CD4-positive, alpha-beta T cell treated with Interleukin-17A for 4 hours (primary cell): ENCODE measurements at places on chromosomes 5 and 9.

- DNase-seq, result no peak
Observed at GRCh38 chr5:27308153-27308552, 269.8 kb upstream of the CDH9 start.

GRCh38 chr5:154943527-154943926 is 2.7 kb downstream of the MRPL22 start:
- DNase-seq, result no peak

GRCh38 chr5:120450910-120451309 is 13.2 kb upstream of the PRR16 start:
- DNase-seq, result no peak

DNA sequence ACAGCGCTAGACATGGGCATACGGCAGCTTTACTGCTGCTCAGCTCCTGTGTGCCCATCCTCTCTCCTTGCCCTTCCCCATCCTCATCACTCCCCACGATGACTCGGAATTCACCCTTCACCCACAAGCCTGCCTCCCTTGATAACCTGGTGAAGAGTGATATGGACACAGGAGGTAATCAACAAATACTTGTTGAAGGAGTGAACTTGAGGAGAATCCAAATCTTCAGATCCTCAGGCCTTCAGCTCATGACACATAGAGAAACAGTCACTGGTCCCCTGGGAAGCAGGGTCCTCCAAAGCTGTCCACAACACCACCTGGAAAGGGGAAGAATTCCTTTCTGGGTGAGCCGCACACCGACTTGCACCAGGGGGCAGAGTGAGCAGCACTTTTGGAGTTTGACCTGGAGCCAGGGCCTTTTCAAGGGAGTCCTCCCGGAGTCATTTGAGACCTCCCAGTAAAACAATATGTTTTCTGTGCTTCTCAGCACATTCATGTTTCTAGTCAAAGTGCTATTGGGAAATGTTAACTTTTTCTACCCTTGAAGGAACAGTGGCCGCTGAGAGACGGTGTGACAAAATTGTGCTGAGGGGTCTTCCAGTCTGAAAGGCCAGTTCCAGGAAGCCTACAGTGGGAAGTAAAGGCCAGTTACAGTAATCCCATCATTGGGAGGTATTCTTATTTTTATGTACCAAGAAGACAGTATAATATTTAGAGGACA is 332.3 kb downstream of the CWC27 start:
- peak; percentile 42 for DNase-seq

- no peak for DNase-seq
Observed at GRCh38 chr9:38319496-38320173, 72.9 kb upstream of the ALDH1B1 start.

DNA sequence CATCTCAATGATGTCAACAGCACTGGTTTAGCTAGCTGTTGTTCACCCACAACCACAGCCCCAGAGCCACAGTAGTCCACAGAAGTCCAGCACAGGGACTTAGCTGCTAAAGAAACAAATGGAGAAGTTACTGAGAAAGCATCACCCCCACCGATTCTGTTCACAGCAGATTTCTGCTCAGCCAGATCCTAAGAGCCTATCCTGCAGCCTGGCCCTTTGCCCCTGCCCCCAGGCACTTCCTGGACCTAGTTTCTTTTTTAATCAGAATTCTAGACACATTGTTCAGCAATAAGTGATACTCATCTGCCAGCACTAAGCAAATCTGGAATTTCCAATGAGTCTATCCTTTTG is 7.4 kb downstream of the B4GALT1 start:
- DNase-seq, result peak; percentile 58

GRCh38 chr5:94705427-94705826 is 87.0 kb downstream of the SLF1 start:
- no peak for DNase-seq

DNA sequence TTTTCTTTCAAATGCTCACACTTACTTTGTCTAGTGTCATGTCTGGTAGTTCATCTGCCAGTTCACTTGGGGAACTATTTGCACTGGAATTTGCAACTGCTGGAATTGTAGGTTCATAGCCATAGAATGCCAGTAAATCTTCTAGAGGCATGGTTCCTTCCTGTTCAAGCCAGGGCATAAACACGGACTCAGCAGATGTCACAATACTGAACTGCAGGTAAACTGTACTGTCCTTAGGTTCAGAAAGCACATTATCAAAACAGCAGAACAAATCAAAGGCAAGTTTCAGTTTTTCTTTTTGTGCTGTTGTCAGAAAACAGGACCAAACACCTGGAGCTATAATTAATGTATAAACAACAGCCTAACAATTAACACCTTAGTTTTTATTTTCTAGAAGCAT is 13.1 kb downstream of the MIER3 start:
- no peak for DNase-seq

GRCh38 chr5:152560512-152561137 is 155.5 kb upstream of the NMUR2 start:
- peak; percentile 11 for DNase-seq

- DNase-seq, result no peak
Observed at GRCh38 chr5:99315413-99316183, 386.8 kb upstream of the CHD1 start.

DNA sequence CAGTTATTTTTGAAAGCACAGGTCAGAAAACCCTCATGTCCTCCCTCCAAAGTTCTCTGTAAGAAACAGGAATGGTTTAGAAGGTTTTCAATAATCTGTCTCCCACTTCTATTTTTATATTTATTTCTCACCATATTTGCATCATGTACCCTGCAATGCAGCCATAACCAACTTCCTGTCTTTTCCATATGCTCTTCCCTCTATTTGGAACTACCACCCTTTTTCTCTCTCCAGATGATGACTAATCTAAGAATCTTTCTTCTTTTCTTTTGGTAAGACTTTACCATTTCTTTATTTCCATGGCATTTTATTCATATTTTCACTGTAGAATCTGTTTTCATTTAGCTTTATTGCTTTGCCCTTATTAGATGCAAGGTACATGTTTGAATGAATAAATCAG is 33.9 kb downstream of the MAN2A1 start:
- DNase-seq, result no peak

DNA sequence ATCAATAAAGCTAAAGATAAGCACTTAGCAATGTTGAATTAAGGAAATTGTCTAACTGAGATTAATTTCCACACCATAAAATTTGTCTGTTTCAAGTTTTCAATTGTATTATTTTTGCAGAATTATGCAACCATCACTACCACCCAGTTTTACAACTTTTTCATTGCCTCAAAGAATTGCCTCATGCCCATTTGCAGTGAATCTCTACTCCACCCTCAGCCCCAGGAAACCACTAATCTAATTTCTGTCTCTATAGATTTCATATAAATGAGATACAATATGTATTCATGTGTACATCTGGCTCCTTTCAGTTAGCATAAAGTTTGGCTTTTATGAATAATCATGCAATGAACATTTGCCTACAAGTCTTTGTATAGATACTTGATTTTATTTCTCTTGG is 72.9 kb downstream of the PTCD2 start:
- no peak for DNase-seq

DNA sequence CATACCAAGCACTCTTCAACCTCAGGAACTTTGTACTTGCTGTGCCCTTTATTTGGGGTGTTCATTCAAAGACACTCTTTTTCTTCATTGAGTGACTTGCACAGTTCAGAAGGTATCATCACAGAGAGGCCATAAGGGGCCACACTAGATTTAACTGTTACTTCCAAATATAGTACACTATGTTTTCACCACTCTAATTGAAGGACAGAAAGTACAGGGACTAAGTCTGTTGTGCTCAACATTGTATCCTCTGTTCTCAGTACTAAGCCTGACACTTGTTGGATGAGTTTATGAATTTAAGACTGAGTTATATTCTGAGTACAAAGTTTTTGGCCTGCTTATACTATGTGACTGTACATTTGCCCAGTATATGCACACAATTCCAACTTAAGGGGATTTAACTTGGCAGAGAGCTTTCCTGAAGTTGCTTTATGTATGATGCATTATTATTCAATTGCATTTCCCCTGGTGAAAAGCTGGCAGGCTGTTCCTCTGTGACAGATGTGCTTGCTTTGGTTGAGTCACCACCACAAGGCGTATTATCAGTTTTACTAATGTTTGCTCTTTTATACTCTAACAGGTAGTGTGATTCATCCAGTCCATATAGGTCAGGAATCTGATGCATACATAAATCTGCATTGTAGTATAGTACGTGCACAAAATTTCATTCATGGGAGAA is 714.8 kb downstream of the TLR4 start:
- DNase-seq, result no peak

GRCh38 chr9:127395497-127396252 is 1.3 kb upstream of the SLC2A8 start:
- no peak for DNase-seq

DNA sequence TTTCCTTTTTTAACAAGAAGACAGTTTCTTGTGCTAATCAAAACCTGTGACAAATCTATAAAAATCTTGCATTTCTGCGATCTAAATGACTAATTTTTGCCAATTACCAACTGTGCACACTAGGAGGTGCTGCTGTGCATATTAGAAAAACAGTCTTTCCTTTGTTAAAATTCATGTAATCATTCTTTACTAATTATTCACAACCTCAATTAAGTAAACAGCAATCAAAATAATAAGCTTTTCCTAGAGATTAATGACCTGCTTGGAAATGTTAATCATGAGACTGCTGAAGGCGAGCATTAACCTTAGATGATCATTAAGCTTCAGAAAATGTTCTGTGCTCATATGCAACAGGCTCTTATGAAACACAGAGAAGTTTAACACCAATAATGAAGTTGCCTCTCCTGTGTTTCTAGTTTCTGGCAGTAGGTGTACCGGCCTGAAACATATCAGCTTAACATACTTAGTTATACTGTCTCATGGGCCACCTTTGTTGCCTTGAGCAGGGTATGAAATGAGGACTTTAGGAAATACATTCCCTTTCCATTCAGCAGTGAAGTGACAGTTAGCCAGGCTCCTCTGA is 17.7 kb downstream of the RFESD start:
- peak; percentile 51 for DNase-seq

DNA sequence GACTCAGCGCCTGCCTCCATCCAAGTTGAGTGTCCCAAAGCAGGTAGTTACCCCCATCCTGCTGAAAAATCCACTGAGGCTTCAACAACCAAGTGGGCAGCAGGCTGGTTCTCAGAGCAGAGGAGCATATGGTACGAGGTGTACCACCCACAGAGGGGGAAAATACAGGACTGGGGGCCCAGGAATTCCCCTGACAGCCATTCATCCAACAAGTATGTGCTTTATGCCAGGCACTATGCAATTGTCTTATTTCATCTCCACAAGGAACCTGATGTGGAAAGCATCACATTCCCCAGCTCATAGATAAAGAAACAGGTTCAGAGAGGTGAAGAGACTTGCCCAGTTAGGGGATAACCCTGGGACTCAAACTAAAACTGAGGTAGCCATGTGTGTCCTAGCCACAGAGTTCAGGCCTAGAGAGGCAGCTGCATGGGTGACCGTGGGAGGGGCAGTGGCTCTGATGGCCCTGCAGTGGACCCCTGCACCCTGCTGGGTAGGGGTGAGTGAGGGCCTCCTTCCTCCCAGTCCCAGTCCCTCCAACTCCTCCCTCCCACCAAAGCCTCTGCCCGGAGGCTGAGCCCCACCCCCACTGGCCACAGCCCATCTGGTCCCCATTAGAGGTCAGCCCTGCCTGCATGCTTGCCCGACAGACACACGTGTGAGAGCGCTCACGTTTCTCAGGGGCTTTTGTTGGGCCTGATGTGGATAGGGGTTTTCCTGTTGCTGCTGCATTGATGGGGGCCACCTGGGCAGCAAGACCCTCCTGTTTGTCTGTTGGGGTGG is 11.5 kb downstream of the PDLIM4 start:
- DNase-seq, result no peak

GRCh38 chr9:115349542-115349941 is 231.6 kb upstream of the TNC start:
- no peak for DNase-seq

- DNase-seq, result no peak
Observed at GRCh38 chr5:54689411-54690251, 172.1 kb downstream of the SNX18 start.

DNA sequence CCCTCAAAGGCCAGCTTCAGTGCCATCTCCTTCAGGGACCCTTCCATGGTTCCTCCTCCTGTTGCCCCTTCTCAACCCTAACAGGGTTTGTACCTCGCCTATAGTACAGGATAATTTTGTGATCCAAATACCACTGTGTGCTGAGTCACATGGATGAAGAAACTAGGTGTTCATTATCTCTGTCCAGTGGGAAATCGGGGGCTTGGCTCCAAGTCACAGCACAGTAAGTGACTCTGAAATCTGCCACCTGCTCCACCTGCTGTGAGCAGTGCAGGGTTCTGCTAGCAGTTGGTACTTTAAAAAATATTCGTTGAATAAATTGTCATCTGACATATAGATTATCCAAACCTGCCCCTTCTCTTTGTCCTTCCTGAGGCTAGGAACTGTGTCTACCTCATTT is 123.2 kb upstream of the OTULINL start:
- DNase-seq, result no peak

DNA sequence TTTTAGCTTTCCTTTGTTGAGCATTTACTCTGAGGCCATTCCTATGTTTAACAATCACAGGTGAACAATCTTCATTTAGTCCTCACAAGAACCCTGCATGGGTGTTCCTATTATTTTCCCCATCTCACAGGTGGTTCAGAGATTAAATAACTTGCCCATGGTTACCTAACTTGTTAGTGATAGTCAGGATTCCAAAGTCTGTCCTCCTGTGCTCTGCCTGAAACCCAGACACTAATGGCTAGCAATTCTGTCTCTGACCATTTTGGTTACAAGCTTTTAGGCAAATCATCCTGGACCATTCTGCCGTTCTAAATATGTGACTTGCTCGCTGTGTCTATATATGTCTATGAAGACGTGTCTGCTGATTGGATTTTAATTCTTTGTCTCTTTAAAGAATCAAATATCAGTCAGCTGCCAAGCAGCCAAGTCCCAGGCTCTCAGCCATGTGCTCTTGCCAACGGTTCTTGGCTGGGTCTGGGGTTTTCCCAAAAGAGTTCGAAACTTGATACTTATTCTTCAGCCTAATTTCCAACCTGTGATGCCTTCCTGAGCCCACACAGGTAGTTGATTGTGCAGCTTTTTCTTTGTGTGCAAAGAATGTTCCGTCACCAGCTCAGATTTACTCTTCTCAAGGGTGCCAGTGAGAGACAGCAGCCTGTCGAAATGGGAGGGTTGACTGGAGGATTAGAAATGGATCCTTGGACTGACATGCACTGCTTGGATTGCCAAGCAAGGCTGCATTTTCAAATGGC is 121.7 kb downstream of the NREP start:
- no peak for DNase-seq

GRCh38 chr9:126329476-126330275 is 3.0 kb downstream of the MVB12B start:
- DNase-seq, result no peak
